NT2/D1 (cell line): ENCODE measurements at places on chromosomes 3 and 15.

GRCh38 chr3:142019794-142020320 lies 129.5 kb downstream of the TFDP2 start:
- no peak for DNase-seq

GRCh38 chr3:188507244-188507720 lies 353.3 kb downstream of the LPP start:
- peak; percentile 22 for DNase-seq

DNA sequence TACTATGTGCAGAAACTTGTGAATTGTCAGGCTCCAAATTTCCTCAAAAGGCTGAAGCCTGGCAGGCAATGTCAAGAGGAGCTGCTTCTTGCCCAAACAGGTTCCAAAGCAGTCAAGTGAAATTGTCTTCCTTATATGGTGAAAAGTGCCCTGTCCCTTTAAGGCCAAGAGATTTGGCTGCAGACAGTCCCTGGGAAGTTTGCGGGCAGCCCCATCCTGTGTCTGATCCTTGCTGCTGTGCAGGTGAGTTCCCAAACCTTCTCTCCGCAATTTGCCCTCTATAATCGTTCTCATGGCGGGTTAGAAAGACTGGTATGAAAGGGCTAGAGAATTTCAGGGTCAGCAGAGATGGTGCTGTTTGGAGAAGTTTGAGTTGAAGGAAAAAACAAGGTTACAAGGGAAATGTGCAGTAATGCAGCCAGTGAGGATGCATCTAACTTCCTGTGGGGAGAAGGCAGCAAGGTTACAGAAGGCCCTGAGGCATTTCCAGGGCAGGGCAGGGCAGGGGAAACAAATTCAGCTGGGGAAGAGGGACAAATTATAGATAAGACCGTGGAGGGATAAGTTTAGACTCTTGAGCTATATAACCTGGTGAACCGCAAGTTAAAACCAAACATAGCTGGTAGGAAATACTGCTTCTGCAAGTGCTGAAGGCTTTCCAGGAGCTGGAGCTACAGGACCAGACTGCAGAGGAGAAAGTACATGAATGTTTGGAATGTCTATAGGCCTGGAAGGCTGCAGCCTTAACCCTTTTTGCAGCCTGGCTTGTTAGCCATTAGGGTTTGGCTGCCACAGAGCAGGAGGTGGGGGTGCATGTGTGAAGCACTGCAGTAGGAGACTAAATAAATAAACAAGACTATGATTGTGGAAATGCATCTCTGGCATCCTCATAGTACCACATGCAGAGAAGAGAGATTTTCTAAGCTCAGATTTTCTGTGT lies 256.2 kb upstream of the IL12A start:
- no peak for DNase-seq

- DNase-seq: peak; percentile 3
These were observed 363.1 kb upstream of the PLSCR5 start for GRCh38 chr3:146968204-146968651.

GRCh38 chr3:86914670-86915069 lies 76.3 kb downstream of the VGLL3 start:
- no peak for DNase-seq

GRCh38 chr3:180523040-180523439 lies 78.9 kb upstream of the TTC14 start:
- no peak for DNase-seq

DNA sequence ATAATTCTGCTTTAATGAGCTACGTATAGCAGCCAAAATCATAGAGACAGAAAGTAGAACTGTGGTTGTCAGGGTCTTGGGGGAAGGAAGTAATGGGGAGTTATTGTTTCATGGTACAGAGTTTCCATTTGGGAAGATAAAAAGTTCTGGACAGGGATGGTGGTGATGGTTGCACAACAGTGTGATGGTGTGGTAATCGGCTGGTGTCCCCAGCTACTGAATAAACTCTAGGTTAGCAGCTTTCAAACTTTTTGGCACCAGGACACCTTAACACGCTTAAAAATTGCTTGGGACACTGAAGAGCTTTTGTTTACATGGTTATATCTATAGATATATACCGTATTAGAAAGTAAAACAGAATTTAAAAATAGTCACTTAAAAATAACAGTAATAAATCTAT lies 166.0 kb downstream of the NEK11 start:
- DNase-seq: no peak

DNA sequence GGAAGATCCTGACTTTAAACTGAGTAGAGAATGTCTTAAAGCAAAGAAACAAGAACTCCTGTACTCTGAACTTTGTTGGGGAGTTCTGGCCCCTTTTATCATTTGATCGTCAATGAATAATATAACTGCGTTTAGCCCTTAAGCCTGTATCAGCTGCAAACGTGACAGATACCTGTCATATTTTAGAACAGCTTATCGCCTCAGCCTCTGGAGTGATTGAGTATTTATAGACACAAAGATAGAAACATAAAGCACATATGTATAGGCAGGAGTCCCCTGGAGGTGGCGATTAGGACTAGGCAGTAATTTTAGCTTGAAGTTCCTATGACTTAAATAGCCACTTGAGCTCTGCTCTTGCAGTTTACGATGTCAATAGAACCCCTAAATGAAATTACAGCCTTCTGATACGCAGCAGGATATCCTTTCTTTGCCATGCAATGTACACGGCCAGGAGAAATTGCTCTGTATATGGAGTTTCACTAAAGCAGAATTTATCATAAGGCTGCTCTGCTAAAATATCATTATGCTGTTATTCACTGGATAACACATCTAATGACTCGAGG lies 321.8 kb downstream of the TIGIT start:
- DNase-seq: no peak

DNA sequence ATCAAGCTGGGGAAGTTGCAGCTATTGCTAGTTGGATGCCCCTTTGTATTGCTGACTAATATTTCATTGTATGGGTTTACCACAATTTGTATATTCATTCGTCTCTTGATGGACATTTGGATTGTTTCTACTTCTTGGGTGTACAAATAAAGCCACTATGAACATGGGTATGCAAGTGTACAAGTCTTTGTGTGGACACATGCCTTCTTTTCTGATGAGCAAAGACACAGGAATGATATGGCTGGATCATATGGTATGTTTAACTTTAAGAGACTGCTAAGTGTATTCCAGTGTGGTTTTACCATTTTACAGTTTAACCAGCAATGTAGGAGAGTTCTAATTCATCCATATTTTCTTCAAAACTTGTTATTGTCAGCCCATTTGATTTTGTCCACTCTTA lies 32.2 kb downstream of the NECTIN3 start:
- DNase-seq: no peak

- no peak for DNase-seq
These were observed 28.6 kb downstream of the KCNAB1 start for GRCh38 chr3:156148946-156149381.

GRCh38 chr15:51046799-51047449 lies 47.8 kb downstream of the TNFAIP8L3 start:
- no peak for DNase-seq

DNA sequence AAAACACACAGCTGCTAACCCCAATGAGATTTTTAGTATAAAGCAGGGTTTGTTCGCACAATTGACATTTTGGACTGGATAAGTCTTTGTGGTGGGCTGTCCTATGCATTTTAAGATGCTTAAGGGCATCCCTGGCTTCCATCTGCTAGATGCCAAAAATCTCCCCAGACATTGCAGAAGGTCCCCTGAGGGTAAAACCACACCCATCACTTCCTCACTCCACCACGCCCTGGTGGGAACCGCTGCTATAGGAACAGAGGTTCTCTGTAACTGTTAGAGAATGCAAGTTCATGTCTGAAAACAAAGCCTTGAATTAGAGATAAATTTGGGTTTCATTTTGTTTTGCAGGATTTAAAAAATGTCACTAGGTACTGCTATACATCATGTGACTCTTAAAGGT lies 67.7 kb downstream of the ARHGEF26 start:
- no peak for DNase-seq

DNA sequence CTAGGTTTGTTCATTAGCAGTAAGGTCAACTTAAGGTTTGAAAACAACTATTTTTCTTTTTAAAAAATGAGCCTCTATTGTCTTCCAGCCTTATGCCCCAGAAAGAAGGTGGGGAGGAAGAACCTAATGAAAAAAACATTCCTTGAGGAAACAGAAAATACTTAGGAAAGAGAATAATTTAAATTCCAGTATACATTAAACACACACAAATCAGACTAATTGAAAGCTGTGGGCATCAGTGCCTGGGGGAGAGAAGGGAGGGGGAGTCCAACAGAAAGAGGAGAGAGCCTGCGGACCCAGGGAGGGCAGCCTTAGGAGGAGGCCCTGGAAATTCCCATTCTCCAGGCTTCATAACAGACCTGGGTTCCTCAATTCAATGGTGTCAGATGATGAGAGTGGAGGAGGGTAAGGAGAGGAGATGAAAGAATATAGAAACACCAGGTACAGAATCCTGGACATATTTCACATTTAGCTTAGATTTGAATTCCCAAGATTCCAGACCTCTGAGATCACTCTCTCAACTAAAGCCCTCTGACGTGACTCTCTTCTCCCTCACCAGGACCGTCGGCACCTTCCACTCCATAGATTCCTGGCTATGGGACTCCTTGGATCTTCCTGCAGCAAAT lies 320.5 kb upstream of the UMPS start:
- no peak for DNase-seq

GRCh38 chr15:101308604-101309435 lies 13.8 kb upstream of the SNRPA1 start:
- no peak for DNase-seq

- no peak for DNase-seq
These were observed 793.0 kb downstream of the MCTP2 start for GRCh38 chr15:95024351-95024750.

GRCh38 chr3:40780291-40780924 lies 255.6 kb downstream of the ZNF621 start:
- DNase-seq: no peak

DNA sequence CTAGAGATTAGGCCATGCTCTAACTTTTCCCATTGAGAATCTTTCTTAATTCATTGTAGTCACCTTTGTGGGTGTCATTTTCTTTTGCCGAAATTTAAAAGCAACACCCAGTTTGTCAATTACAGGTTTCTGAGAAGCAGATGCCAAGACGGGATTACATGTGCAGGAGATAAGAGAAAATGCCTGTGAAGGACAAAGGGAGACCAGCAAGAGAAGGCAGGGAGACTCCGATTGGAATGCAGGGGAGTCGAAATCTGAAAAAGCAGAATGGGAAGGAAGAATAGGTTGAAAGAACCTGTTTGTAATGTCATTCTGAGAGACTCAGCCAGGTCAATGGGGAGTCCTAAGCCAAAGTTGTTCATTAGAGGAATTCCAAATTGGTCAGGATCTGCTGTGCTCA lies 3.6 kb upstream of the DPH6 start:
- DNase-seq: peak; percentile 33

DNA sequence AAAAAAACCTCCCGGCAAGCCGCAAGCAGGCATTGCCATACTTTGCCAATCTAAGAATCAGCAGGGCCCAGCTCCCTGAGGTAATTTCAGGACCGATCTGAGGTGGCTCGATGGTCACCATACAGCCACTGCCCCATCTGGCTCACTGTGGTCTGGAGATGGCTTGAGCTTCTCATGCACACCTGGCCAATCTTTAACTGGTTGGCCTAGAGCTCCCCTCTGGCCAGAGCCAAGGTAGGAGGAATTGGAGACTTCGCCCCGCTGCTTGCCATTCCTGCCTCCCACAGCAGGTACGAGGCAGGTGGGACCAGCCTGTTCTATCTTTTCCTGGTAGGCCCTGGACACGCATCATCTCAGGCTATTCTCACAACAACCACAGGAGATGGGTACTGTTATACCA lies 10.1 kb downstream of the CYP1A2 start:
- no peak for DNase-seq

DNA sequence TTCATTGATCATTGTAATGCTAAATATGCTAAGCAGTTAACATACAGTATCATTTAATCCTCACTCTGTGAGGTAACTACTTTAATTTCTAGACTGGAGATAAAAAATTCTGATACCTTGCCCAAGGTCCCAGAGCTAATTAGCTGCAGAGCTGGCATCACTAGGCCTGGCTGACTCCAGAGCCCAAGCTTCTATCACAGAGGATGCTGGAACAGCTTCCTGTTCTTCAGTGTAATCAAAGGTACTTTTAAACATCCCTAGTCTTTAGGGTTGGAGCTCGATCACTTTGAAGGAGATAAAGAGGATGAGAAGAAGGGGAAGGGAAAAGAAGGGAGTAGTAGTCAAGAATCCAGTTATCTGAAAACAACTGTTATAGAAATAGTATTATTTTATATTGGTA lies 37.1 kb upstream of the BOC start:
- DNase-seq: no peak

DNA sequence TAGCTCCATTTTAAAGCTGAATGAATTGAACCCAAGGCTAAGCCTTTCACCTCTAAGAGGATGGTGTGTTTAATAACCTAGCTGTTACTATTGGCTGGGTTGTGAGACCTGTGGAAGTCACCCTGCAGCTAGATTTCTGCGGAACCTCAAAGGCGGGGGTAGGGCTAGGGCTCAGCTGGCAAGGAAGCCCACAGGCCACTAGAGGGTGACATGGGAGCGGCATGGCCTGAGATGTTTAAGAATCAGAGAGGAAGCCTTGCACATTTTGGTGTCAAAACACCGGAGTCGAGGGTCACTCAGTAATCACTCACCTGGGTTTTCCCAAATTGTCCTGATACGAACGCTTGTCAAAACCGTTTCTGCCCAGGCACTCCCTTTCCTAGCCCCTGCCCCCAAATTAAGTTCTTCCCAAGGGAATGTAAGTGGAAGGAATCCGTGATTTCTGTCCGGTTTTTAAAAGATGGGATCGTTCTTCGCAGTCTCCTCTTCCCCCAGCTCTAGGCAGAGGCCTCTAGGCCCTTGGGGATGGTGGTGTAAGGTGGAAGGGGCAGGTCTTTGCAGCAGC lies 3.8 kb upstream of the ACAD9 start:
- DNase-seq: no peak

DNA sequence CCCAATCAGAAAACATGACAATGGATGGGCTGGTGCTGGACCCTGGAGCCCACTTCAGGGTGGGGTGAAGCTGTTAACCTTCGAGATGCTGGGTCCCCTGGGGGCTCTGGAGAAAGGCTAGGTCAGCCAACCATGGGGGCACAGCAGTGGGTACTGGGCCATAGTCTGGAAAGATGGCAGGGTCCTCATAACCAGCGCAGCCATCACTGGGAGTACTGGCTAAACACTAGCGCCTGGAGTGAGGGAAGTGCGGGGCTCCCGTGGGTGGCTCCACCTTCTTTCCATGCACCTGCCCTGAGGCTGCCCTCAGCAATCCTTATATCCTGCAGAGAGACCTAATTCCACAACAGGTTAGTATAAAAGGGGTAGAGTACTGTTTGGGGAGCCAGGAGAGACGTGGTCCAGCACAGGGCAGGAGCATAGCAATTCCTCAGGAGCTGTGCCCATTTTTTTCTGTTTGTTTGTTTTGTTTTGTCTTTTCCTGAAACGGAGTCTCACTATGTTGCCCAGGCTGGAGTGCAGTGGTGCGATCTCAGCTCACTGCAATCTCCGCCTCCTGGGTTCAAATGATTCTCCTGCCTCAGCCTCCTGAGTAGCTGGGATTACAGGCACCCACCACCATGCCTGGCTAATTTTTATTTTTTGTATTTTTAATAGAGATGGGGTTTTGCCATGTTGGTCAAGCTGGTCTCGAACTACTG lies 122.6 kb upstream of the MEF2A start:
- no peak for DNase-seq

DNA sequence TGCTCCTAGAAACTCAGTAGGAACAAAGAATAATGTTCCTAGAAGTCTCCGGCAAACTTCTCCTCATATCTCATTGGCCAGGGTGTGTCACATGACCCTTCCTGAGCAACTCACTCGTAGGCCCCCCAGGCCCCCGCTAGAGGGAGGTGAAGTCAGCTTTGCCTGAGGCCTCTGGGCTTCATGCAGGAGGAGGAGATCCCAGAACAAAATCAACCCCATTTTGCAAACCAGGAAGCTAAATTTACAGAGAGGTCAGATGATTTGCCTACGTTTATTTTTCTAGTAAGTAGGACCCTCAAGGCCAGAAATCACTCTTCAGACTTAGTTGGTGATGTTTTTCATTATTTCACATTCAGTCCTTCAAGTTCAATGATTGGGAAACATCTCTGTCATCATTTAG lies 99.1 kb downstream of the SSR3 start:
- DNase-seq: no peak
